ENCODE measurements at places on chromosomes 6 and 20.

- no peak for DNase-seq
Measured at GRCh38 chr20:14117768-14118167, 122.5 kb downstream of the MACROD2 start.

DNA sequence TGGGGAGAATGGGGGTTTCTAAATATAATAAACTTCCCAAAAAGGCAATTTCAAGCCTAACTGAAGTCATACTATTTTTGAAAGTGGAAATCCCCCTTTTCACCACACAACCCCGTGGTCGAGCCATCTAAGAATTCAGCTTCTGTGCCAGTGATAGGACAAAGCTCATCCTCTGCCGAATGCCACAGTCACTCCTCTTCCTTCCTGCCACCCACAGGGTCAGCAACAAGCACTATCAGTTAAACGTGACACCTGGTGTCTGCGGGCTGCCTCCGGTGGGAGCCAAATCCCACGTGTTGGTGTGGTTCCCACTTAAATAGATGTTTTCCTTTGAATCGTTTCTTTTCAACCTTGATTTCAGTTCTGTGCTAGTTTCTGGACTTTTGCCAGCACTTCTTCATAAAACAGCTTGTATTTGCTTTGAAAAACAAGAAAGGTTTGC lies 60.7 kb downstream of the TNFAIP3 start:
- DNase-seq: peak; percentile 44

GRCh38 chr20:58982406-58983114 lies 1.5 kb downstream of the NELFCD start:
- DNase-seq: no peak

DNA sequence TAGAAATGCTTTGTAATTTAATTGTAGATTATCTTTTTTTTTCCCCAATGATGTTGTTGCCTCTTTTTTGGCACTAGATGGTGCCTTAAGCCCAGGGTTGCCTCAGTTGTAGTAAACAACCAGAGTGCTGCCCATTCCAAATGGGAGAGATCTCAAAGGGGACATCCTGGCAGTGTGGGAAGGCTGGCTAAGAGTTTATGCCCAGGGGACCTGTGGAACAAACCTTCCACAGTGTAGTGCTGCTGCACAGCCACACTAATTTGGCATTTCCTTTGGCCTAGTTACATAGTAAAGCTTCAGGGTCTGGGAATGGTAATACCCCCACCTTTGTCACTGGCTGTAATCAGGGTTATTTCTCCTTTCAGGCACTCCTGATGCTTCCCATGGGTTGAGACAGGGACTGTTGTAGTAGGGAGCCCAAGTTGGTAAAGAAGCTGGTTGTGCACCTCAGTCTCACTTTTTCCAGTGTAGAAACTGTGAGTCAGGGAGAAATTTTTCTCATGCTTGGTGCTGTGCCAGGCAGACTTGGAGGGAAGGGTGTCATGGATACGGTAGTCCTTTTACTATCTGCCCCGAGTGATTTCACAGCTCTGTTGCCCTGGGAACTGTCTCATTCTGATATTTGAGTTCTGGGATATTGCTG lies 177.8 kb upstream of the ECI2 start:
- DNase-seq: no peak

DNA sequence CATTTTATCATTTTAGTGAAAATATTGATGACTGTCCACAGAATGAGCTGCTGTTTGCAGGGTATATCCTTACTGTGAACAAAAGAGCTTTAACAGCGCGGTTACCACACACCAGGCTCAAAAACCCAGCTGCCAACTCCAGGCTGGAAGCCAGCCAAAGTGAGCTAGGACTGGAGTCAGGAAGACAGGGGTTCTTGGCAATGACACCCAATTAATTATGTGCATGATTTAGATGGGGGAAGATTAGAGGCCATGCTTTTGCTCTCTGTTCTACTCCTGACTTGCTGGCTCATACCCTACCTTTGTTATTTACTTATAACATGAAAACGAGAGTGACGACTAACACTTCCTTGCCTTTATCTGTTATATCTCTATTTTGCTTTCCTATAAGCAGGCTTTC lies 128.9 kb upstream of the SHLD1 start:
- no peak for DNase-seq

GRCh38 chr6:18511211-18511610 lies 124.1 kb downstream of the RNF144B start:
- no peak for DNase-seq

- DNase-seq: no peak
Measured at GRCh38 chr6:113882336-113883022, 25.3 kb downstream of the MARCKS start.

DNA sequence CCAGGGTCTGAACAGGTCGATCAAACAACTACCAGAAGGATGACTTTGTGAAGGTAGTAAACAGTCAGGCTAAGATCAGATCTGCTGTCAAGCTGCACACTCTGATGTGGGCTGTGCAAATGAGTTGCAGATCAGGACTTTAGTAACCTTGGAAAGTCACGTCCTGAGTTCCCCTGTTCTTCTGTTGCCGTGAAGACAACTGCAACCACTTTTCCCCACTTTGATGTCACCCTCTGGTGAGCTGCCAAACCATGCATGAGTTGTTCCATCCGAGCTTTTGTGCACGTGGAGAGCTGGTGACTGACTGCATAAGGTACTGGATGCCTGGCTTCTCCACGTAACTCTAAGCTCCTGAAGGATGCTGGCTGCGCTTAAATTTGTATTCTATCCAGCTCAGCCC lies 111.0 kb downstream of the CD83 start:
- DNase-seq: no peak

All from activated T-helper 1 cell treated with Interleukin-2 at 50 U/mL for 16 hours (primary cell).